ENCODE measurements at places on chromosomes 5 and 9.

DNA sequence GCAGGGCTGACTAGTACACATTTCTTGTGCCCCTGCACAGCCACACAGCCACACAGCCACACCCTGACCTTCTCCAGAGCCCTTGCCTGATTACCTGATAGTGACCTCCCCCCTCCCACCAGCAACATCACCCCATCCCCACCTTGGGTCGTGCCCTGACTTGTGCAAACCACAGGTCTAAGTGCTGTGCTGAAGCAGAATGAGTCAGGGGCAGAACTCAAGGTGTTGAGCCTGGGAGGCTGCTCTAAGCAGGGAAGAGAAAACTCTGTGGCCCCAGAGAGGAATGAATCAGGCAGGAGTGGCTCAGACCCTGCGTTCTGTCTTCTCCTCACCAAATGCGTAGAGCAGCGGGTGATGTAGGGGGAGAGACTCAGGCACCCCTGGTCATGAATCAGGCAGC is 24.3 kb upstream of the FAT2 start:
- no peak for DNase-seq

DNA sequence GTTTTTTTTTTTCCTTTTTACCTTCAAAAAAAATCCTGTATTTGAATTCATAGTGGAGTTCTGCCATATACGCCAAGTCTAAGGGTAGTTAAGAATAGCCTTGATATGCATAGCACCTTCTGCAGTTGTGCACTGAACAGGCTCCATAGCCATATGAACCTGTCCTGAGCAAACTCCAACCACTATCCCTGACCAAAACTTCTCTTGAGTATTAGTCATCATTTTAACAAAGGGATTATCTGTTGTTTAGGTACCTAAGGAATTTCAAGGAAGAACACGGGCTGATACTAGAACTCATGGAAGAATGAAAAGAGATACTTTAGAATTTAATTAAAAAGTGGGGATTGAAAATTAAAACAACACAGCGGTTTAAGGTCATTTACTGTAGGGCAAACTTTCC is 1.9 kb upstream of the FBXO38 start:
- no peak for DNase-seq

GRCh38 chr9:133934482-133935232 is 57.5 kb downstream of the VAV2 start:
- DNase-seq = no peak

DNA sequence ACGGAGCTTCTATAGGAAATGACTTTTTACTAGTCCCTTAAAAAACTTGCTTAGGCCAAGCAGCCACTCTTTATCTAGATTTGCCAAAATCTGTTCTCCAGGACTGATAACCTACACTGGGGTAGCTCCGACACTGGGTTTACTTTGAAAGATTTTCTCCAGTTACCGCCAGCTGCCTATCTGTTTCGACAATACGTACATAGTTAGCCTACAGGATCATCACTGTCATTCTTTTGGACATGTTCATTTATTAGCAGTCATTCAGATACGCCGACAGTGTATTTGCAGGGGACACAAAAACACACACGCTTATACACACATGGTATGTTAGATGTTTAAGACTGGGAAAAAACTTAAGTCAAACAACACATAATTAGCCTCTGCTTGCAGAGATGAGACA is 225.7 kb downstream of the DCP2 start:
- no peak for DNase-seq

- no peak for DNase-seq
Observed at GRCh38 chr5:84825606-84826005, 440.9 kb upstream of the EDIL3 start.

Measured in NT2/D1 (cell line).